ENCODE measurements at places on chromosomes 3 and 15.

- no peak for DNase-seq
These were observed 185.9 kb downstream of the MEGF11 start for GRCh38 chr15:66067687-66068086.

- peak; percentile 41 for DNase-seq
These were observed 593 bp downstream of the CIAO2A start for GRCh38 chr15:64092864-64093626.

GRCh38 chr3:30625541-30626438, 19.4 kb downstream of the TGFBR2 start:
- no peak for DNase-seq

- no peak for DNase-seq
These were observed 39.8 kb downstream of the ACSBG1 start for GRCh38 chr15:78194568-78194925.

DNA sequence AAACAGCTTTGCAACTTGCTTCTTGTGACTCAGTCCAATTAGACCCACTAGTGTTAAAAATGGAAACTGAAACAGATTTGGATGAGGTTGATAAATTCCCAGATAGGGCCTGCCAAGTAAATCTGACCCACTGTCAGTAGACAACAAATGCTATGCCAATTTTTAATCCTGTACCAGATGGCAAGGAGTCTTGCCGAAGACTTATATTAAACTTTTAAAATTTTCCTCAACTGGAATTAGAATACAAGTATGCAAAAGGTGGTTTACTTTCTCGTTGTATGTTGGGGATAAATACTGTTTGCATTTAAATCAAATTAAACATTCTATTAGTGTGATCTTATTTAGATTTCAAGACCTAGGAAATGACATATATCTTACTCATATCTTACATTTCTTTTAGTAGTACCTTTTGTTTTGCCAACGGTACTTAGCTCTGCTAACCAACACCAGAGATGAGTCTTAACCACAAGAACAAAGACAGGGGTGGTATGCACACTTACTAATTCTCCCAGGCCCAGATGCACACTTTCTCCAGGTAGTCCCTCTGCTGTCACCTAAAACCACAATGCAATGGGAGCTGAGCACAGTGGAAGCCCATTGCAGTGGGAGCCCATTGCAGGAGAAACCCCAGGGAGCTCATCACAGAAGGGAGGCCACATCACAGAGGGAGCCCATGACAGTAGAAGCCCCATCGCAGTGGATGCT, 77.8 kb downstream of the WWTR1 start:
- DNase-seq, result no peak

DNA sequence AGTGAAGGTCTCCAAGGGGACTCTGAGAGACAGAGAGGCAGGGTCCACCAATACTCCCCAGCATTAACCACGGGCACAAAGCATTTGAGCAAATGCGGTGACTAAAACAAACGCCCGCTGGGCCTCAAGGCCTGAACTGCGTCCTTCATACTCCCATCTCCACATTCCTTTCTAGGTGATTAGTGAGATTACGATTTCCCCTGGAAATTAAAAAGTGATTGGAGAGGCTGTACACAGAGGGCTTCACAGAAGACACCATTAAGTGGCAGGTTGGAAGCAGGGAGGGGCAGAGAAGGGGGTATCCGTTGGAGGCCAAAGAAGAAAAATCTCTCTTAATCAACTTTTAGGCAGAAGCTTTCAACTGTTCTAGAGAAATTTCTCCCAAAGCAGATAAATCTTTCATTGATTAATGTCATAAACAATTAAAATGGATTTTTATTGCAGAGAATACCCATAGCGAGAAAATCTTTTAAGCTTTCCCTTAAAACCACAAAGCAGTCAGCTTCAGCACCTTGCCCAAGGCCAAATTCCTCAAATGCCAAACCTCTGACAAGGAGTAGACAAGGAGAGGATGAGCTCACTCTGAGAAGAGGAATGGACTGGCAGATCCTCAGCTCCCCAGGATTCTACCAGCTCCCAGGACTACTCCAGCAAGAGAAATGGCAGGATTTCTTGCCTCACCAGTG, 38.2 kb downstream of the MB21D2 start:
- no peak for DNase-seq

DNA sequence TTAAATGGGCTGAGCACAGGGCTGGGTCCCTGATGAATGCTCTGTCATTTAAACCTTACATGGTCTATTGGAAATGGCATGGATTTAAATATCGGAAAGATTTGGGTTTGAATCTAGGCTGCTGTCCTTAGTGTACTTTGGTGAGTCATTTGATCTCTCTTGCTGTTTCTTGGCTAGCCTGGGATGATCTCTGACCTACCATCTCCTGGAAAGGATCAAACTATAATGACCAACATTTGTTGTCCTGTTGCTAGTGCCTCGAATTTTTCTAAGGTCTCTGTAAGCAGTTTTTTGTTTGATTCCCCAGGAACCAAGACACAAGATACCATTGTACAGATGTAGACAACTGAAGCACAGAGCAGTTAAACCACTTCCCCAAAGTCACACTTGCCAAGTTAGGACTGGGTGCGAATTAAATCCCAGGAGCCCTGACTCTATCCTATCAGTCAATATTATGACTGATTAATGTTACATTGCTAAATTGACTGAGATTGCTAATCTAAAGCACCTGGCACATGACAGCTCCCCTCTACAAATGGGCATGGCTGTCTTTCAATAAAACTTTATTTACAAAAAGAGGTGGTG, 244.9 kb upstream of the MCTP2 start:
- DNase-seq, result no peak

- DNase-seq, result no peak
These were observed 15.0 kb upstream of the FYCO1 start for GRCh38 chr3:46010519-46011113.

- DNase-seq, result peak; percentile 64
These were observed 45.6 kb upstream of the IREB2 start for GRCh38 chr15:78392430-78392829.

DNA sequence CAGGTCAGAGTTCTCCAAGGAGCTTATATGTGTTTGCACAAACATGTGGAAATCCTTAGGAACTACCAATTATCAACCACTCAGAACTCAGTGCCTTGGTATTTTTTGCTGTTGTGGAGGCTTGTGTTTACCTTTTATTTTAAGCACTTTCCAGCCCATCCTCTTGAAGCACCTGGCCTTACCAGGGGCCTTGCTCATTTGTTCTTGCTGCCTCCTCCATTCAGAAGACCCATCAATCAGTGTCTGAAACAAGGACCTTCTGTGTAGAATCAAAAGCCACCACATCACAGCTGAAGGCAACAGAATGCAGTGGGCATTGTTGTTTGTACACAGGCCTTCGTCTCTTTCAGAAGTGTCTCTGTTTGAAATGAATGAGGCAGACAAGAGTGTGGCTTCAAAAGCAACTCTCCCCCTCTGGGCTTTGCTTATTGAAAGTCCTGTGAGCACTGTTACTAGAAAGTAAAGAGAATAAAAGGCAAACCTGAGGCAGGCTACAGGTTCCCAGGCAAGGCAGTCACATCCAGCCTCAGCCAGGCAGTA, 24.5 kb upstream of the LIPC start:
- DNase-seq, result no peak

DNA sequence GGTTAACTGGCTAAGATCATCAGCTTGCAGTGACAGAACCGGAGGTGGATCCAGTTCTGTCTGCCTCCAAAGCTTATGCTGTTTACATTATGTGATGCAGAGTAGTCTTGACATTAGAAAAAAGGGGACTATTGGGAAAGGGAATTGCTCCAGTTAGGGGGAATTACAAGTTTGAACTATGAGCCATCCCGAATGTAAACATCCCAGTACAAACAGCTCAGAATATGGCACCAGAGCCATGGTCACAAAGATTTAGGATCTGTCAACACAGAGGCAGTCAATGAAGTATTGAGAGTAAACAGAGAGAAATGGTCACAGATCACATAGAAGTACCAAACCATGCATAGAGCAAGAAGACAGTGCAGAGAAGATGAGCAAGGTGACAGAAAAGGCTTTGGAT, 39.8 kb upstream of the CRTC3 start:
- DNase-seq, result no peak

DNA sequence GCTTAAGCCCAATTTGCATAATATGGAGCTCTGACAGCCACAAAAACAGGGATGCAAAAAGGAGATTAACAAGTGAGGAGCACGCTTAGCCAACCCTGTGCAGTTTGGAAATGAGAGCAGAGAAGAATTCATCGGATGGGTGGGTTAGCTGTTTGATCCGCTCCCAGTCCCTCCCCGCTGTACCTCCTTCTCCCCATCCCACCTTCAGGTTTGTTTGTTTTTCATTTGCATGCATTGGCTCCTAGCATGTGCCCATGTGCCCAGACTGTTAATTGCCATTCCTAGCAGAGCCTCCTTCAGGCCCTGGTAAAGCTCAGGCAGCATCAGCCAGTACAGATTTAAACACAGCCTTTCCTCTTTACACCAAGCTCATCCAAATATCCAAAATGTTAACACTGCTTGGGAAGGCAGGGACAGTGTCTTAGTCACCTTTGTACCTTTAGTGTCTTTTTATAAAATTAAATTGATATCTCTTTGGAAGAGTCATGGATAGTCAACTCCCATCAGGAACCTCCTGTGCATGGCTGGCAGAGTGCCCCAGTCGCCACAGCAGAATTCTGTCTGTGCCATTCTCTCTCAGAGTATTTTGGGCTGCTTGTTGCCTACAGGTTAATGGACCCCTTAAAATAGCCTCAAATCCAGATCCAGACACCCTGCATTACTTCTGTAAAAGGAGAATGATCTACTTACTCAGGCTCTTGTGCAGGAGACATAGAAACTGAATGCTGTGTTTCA, 244.2 kb downstream of the LSAMP start:
- no peak for DNase-seq

DNA sequence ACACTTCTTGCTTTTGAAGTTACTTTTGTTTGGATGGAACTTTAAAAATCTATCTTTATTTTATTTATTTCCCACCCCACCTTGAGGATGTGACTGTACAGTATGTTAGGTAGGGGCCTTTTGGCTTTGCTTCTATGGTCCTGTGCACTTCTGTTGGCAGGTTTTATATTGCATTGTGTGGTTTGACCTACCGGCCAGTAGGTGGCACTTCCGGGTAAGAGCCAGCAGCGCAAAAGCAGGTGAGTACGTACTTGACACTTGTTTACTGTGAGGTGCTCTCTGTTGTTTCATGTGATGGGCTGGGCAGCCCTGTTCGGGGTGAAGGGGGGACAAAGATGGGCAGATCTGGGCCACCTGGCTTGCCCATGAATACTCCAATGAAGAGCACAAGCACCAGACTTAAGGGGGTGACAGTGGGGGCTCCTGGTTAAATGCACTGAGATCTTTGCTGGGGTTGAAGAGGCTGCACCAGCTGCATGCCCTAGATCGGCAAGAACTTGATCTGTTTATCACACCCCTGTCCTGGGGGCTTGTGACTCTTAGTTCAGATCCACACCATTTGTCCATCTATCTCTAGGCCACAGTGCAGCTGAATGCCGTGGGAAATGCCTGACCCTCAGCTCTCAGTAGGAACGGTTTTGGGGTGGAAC, 131.6 kb downstream of the NLGN1 start:
- DNase-seq, result peak; percentile 7

DNA sequence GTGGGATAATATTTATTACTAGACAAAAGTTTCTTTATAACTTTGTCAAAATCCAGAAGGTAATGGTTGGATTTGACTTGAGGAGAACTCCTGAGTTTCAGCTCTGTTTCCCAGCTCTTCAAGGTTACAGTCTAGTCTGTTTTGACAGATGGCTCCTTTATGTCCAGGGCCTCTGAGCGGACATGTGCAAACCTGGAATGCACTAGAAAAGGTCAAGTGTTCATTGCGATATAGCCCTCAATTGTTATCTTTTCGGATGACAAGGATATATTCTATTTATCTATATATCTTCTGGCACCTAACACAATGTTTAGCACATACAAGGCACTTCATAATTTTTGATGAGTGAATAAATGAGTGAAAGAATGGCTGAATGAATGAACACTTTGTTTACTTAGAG, 513.2 kb upstream of the GOLIM4 start:
- DNase-seq, result no peak

GRCh38 chr3:39000008-39000450, 51.7 kb downstream of the SCN11A start:
- DNase-seq, result peak; percentile 21

- peak; percentile 2 for DNase-seq
These were observed 17.1 kb downstream of the LIMD1 start for GRCh38 chr3:45611628-45612081.

- no peak for DNase-seq
These were observed 660.1 kb upstream of the CFAP20DC start for GRCh38 chr3:59709702-59710553.

DNA sequence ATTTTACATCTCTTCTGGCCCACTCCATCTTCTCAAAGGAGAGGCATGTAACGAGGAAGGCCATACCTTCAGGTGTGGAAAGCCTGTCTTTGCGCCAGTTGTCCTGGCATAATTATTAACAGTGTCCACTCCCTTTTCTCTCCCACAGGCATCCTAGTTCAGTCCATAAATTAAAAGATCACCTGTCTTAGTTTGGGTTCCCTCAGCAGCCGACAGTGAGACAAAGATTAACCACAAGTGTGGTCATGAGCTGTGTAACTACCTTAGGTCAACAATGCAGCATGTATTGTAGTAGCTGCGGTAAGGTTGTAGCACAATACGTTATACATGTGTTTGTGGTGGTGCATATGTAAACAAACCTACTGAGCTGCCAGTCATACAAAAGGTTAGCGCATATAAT, 103.3 kb upstream of the GALNT15 start:
- DNase-seq, result no peak

GRCh38 chr3:182484682-182485081, 308.6 kb upstream of the ATP11B start:
- DNase-seq, result peak; percentile 50

DNA sequence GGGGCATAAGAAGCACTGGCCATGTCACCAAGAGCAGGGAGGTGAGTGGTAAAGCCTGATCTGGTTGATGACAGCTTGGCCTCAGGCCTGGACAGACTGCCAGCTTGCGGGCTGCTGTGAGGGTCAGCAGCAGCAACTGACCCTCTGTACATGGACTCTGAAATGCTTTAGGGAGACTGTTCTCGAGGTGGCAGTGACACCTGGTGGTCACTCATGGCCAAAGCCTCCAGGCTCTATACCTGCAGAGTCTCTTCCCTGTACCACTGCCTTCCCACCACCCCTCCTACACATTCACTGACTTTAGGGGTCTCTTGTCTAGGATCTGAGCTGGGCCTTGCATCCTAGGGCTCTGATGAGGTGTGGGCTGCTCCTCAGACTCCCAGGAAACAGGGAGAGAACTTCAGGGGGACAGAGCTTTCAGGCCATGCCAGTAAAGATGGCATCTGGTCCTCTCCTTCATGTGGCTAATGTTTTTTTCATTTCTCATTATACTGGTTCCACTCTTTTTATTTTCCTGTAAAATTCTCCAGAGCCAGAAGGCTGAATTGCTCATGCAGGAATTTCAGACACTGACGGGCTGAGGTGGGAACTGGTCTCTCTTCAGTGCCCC, 17.2 kb upstream of the TIMP4 start:
- peak; percentile 14 for DNase-seq

Data from NCI-H146 (cell line).